ENCODE measurements at places on chromosomes 13 and 19.

GRCh38 chr13:46672338-46673090 lies 119.5 kb downstream of the LRCH1 start:
- DNase-seq, result no peak

DNA sequence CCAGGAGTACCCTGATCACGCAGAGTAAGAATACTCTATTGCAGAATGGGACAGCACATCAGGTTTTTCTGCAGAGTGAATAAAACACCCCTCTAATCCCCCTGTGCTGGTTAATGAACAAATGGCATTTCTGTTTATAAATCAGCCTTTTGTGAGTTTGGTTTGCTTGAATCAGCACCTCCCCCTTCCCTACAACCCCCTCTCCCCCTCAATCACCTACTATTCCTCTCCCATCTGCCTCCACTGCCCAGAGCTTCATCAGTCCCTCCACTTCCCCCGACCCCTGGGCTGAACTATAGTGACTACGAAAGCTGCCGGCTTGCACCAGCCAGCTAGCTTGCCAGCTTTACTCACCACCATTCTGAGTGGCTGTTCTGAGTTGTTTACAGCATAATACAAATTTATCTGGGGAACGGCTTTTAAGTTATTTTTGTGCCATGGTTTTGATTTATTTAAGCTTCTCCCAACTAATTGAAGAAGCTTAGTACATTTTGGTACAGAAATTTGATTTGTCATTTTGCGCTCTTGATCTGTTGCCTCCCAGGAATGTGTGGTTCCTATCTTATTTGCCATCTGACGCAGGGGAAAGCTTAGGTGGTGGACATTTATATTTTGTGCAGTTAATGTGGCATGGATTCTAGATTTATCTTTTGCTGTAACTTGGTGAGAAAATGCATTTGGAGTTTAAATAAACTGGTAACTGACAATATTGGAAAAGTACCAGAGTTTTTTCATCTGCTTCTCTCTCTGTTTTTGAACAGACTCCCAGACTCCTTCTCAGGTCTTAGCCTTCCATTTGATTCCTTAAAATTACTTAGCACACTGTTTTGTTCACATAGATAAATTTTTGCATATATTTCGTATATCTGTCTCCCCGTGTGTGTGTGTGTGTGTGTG lies 41.7 kb upstream of the WDFY2 start:
- DNase-seq, result no peak

- DNase-seq, result no peak
Observed at GRCh38 chr19:12527034-12527836, 24.0 kb downstream of the ZNF564 start.

DNA sequence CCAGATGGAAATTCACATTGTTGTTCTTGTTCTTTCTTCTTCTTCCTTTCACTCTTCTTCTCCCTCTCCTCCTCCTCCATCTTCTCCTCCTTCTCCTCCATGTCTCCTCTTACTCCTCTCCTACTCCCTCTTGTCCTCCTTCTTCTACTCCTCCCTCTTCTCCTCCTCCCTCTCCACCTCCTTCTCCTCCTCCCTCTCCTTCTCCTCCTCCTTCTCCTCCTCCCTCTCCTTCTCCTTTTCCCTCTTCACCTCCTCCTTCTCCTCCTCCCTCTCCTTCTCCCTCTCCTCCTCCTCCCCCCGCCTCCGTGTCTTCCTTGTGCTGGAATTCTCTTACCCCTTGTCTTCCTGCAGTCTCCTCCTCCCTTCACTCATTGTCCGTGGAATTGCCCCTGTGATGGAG lies 18.4 kb downstream of the CABP5 start:
- no peak for DNase-seq

GRCh38 chr19:32450217-32450616 lies 44.6 kb downstream of the DPY19L3 start:
- no peak for DNase-seq

DNA sequence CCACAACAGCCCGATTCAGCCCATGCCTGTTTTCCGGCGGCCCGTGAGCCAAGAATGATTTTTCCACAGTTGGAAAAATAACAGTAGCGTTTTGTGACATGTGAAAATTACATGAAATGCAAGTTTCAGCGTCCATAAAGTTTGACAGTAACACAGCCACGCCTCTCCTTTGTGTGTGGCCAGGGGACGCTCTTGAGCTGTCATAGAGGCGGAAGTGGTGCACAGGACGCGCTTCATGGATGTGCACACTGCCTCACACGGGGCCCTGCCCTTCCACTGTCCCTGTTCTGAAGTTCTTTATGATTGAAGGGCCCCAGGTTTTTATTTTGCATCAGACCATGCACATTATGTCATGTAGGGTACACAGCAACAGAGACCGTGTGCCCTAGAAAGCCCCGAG lies 12.4 kb upstream of the ELAVL1 start:
- no peak for DNase-seq

DNA sequence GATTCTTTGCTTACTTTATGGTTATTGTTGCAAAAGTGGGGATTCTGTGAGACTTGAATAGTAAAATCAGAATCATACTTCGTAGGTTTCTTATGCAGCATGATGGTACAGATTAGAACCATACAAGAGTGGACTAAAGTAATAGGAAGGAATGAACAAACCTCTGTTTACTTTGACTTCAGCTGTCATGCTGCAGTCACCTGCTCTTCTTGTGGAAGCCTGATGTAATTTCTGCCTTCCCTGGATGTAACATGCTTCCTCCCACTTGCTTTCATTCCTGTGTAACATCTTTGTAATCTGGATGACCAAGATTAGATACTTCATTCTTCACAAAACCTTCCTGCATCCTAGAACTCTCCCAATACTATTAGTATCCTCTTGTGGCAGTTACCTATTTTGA lies 235.0 kb downstream of the PCCA start:
- DNase-seq, result no peak

- no peak for DNase-seq
Observed at GRCh38 chr13:111183087-111183645, 68.1 kb downstream of the ARHGEF7 start.
